ENCODE measurements at places on chromosomes 2 and 18.

- no peak overlapping the region for H3K27ac ChIP-seq
- no peaks in the 10 kb centered on the region for H3K27me3 ChIP-seq
Measured at GRCh38 chr18:35502052-35502451, 4.3 kb upstream of the INO80C start.

DNA sequence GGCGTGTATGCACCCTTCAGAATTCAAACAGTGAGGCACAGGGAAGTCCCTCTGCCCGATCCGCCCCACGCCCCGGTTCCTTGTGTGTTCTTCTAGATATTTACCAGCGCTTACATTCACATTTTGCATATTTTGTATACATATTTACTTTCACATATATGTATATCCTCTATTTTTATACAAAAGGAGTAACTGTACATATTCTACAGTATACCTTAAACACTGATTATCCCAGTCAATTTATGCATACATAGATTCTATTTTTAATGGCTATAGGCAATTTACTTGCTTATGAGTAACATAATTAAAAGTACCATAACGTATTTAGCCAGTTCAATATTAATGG lies 307 bp upstream of the DUSP11 start:
- H3K4me1 ChIP-seq, result peaks cover 18% of the 10 kb centered on the region
- peaks cover 8% of the 10 kb centered on the region for H3K36me3 ChIP-seq
- no peak for DNase-seq
- peak overlapping the region; percentile 85 for H3K27ac ChIP-seq

- H3K27ac ChIP-seq, result peak overlapping the region; percentile 62
- DNase-seq, result peak; percentile 77
- H3K27me3 ChIP-seq, result no peaks in the 10 kb centered on the region
- peak overlapping the region; percentile 31 for H3K4me3 ChIP-seq
Measured at GRCh38 chr2:143150287-143150686, 21.1 kb downstream of the ARHGAP15 start.

- no peaks in the 10 kb centered on the region for H3K27me3 ChIP-seq
- no peak overlapping the region for H3K27ac ChIP-seq
- H3K4me1 ChIP-seq, result no peaks in the 10 kb centered on the region
- DNase-seq, result no peak
- no peak overlapping the region for H3K4me3 ChIP-seq
Measured at GRCh38 chr2:3982160-3982559, 278.8 kb downstream of the DCDC2C start.

GRCh38 chr2:209549589-209549988 lies 125.7 kb downstream of the MAP2 start:
- H3K27me3 ChIP-seq, result no peaks in the 10 kb centered on the region
- no peaks in the 10 kb centered on the region for H3K36me3 ChIP-seq
- no peak overlapping the region for H3K4me3 ChIP-seq
- H3K4me1 ChIP-seq, result no peaks in the 10 kb centered on the region

GRCh38 chr18:67733088-67733487 lies 216.6 kb upstream of the DSEL start:
- no peaks in the 10 kb centered on the region for H3K27me3 ChIP-seq
- H3K4me1 ChIP-seq, result no peaks in the 10 kb centered on the region
- H3K4me3 ChIP-seq, result no peak overlapping the region

Data from common myeloid progenitor, CD34-positive (primary cell).